ENCODE measurements at places on chromosomes 1 and 21.

DNA sequence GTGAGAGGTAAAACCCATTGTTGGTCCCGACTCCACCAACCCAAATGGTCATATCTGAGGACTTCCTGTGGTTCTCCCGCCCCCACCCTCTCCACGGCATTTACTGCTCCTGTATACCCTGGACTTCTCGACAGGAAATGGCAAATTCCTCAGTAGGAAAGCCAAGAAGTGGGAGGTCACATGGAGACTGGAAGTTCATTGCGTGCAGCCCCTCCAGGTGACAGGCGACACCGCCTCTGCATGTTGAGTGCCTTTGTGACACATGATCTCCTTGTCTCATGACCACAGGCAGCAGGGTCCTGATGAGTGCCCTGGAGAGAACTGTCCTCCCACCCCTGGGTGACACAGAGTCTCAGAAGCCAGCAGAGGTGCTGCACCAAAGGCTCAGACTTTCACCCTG lies 24.2 kb downstream of the ERG start:
- no peak for DNase-seq

DNA sequence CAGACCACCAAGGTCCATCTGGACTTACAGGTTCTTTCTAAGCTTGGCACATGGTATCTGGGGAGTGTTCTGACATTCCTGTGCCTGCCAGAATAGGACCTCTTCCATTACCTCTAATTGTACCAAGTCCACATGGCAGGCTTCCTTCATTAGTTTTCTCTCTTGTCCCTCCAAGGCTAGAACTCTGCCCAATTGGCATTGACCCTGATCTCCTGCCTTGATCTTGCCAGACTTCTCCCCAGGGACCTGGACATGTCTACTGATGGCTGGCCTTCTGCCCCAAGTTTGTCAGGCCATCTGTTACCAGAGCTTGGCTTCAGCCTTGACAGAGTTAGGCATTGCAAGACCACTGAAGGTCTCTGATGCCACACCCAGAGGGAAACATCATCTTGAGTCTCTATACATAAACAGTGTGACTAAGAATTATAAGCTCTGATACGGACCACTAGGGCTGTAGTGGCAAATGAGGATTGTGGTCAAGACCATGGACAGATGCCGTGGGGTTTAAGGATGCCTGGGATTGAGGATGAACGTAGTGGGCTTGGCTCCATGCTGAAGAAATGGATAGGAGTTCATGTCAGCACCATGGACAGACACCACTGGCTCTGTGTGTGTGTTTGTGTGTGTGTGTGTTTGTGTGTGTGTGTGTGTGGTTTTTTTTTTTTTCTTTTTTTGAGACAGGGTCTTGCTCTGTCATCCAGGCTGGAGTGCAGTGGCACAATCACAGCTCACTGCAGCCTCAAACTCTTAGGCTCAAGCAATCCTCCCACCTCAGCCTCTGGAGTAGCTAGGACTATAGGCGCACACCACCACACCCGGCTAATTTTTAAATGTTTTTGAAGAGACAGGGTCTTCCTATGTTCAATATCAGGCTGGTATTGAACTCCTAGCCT lies 19.5 kb upstream of the PSMB2 start:
- DNase-seq: peak; percentile 81

- no peak for DNase-seq
Observed at GRCh38 chr1:237774246-237774645, 116.5 kb downstream of the ZP4 start.

GRCh38 chr1:65845535-65846060 lies 52.9 kb downstream of the PDE4B start:
- no peak for DNase-seq

DNA sequence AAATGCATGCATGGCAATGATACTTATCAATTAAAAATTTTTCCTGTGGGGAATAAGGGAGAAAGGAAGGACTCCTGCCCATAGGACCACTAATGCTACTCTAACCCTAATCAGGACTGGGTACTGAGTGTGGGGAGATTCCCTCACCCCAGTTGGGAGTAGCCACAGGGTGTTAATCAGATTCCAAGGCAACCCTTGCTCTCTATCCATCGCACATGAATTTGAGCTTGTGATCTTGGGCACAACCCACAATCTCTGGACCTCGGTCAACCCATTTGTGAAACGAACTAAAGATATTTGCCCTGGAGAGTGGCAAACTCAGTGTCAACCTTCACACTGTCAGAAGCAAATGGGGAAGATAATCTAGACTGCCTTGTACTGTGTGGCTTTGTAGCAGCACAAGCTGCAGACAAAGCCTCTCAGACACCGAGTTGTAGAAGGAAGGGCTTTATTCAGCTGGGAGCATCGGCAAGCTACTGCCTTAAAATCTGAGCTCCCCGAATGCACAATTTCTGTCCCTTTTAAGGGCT lies 69.5 kb downstream of the SERINC2 start:
- no peak for DNase-seq
